ENCODE measurements at places on chromosomes 2 and 18.

- DNase-seq = peak; percentile 35
Measured at GRCh38 chr2:27212626-27213471, 781 bp upstream of the SLC5A6 start.

- no peak for DNase-seq
Measured at GRCh38 chr2:152444448-152444847, 109.5 kb downstream of the FMNL2 start.

- no peak for DNase-seq
Measured at GRCh38 chr18:9854801-9855676, 30.7 kb upstream of the TXNDC2 start.

DNA sequence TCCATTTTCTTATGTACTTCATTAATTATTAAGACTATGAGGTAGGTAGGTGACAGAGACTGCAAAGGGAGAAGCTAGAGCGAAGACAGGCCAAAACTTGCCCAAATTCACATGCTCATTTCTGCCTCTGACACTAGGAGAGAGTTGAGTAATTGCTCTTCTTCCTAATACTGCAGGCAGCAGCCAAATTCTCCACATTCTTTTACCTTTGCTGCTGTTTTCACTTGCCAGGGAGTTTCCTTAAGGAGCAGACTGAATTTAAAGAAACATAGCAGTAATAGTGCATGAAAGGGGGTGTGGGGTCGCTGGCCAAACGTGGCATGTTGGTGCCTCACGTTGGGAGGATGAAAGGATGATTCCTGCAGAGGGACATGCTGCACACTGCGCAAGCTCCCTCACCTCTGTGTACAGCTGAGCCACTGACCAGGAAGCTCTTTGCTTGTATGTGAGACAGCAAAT, 12.3 kb downstream of the CRIM1 start:
- no peak for DNase-seq
